ENCODE measurements at places on chromosomes 3 and 15.

- no peak for DNase-seq
Observed at GRCh38 chr3:71244826-71245488, 338.6 kb downstream of the FOXP1 start.

DNA sequence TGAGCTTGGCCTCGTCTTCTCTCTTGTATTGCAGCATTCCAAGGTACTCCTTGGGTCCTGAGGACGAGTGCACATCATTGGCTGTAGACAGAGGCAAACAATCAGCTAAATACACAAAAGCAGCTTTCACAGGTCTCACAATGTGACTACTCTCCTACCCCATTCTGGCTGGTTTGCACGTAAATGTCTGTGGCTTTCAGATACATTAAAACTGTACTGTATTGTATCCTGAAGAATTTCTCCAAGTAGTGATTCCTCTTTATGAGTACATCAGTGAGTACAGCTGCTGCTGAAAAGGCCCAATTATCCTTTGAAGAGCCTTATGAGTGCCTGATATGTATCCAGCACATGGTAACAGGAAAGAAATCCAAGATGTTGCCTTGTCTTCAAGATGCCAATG is 22.0 kb upstream of the GNB5 start:
- DNase-seq, result no peak

GRCh38 chr3:53624061-53624857 is 129.8 kb downstream of the CACNA1D start:
- no peak for DNase-seq

- DNase-seq, result no peak
Observed at GRCh38 chr3:93936549-93936948, 37.1 kb downstream of the PROS1 start.

All from coronary artery (tissue), 2 donors.